ENCODE measurements at places on chromosomes 12 and 14. TPM values are rescaled to one million over a fixed set of nuclear protein-coding genes. Genes with fewer than 3 reads are reported as not detected.

Gene CELA1
- polyA plus RNA-seq: not detected

Gene TMED10
- polyA plus RNA-seq: 72.0 TPM

Gene SCNN1A
- not detected for polyA plus RNA-seq

- no peaks in the 10 kb centered on the region for H3K27me3 ChIP-seq
- no peak overlapping the region for H3K4me3 ChIP-seq
- H3K36me3 ChIP-seq: no peaks in the 10 kb centered on the region
- H3K4me1 ChIP-seq: no peaks in the 10 kb centered on the region
These were observed 228.5 kb upstream of the KRR1 start for GRCh38 chr12:75739912-75740311.

DNA sequence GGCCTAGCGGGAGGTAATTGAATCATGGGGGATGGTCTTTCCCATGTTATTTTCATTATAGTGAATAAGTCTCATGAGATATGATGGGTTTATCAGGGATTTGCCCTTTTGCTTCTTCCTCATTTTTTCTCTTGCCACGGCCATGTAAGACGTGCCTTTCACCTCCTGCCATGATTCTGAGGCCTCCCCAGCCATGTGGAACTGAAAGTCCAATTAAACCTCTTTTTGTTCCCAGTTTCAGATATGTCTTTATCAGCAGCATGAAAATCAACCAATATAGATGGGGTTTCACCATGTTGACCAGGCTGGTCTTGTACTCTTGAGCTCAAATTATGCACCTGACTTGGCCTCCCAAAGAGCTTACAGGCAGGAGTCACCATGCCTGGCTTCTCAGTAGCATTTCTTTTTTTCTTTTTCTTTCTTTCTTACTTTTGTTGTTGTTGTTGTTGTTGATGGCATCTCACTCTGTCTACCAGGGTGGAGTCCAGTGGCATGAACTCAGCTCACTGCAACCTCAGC is 33.2 kb downstream of the TSPAN19 start:
- H3K4me1 ChIP-seq: no peaks in the 10 kb centered on the region
- H3K36me3 ChIP-seq: no peaks in the 10 kb centered on the region
- H3K4me3 ChIP-seq: no peak overlapping the region
- no peaks in the 10 kb centered on the region for H3K27me3 ChIP-seq
- no peak for DNase-seq
- no peak overlapping the region for H3K27ac ChIP-seq

- no peak overlapping the region for H3K27ac ChIP-seq
- no peaks in the 10 kb centered on the region for H3K27me3 ChIP-seq
- DNase-seq: no peak
- H3K36me3 ChIP-seq: no peaks in the 10 kb centered on the region
These were observed 29.5 kb upstream of the RPLP0 start for GRCh38 chr12:120230326-120230973.

GRCh38 chr14:105329411-105330150 is 15.0 kb downstream of the PACS2 start:
- no peaks in the 10 kb centered on the region for H3K36me3 ChIP-seq
- H3K4me3 ChIP-seq: no peak overlapping the region
- peaks cover 4% of the 10 kb centered on the region for H3K4me1 ChIP-seq
- no peak for DNase-seq
- H3K27ac ChIP-seq: no peak overlapping the region

GRCh38 chr12:96164951-96165811 is 29.0 kb upstream of the ELK3 start:
- H3K27me3 ChIP-seq: no peaks in the 10 kb centered on the region
- no peak overlapping the region for H3K27ac ChIP-seq
- no peak for DNase-seq
- H3K36me3 ChIP-seq: no peaks in the 10 kb centered on the region
- no peak overlapping the region for H3K4me3 ChIP-seq
